KG1 (cell line): ENCODE measurements at places on chromosomes 3 and 15.

DNA sequence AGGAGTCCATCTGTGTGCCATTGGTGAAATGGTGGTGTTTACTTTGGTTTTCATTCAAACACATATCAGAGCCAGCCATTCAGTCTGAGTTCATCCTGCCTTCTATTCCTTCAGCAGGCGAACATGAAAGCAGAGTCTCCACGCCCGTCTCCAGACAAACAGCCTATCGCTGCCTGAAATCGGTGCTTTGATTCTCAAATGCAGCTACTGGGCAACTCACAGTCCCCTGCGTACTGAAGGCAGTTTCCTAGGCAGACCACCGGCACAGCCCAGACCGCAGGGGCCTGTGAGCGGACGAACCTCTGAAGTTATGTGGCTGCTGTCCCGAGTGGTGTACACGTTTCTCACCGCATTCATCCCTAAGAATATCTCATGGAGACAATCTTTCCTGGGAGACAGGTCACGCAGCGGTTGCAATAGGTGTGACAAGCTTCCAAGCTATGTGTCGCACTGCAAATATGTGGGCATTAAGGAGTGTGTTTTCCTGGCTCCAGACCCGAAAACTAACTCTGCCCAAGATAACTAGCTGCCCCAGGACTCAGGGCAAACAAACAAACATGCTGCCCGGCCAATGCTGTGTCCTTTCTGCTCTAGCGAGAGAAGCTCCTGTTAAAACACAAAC is 16.9 kb upstream of the RYR3 start:
- no peak for DNase-seq

GRCh38 chr3:170240671-170241070 is 18.4 kb downstream of the PRKCI start:
- no peak for DNase-seq

DNA sequence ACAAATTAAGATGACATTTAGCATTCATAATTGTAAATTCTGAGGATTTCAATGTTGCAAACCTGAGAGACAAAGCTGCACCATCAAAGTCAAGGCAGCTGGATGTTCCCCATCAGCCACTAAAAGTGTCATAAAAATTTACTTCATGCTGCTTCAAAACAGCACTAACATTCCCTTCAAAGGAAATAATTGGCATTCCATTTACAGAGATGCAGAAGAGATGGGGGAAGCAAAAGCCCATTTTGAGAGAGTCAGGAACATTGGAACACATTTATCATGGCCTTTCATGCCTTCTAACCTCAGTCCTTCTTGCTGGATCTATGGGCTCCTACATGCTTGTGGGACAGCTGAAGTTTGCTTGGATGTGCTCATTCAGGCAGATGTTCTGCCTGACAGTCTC is 6.4 kb upstream of the TMEM158 start:
- no peak for DNase-seq

- DNase-seq, result peak; percentile 94
Measured at GRCh38 chr3:52770496-52771333, at the start of gene NEK4. Gene NEK4 (minus strand): TSS chr3:52770940. CDS start chr3:52770746, 194 bp downstream.

GRCh38 chr3:126179825-126180476 is 435 bp downstream of the ALDH1L1 start:
- no peak for DNase-seq

GRCh38 chr3:16841041-16841753 is 43.6 kb upstream of the PLCL2 start:
- DNase-seq, result no peak

DNA sequence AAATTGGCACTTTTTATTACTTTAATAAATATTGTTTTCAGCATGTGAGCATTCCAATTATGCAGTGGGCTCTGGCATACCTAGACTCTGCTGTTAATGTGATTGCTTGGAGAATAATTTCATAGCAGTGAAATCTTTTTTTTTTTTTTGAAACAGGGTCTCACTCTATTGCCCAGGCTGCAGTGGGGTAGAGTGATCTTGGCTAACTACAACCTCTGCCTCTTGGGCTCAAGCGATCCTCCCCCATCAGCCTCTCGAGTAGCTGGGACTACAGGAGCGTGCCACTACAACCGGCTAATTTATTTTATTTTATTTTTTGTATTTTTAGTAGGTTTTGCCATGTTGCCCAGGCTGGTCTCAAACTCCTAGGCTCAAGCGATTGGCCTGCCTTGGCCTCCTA is 14.6 kb upstream of the CORO2B start:
- DNase-seq, result no peak

DNA sequence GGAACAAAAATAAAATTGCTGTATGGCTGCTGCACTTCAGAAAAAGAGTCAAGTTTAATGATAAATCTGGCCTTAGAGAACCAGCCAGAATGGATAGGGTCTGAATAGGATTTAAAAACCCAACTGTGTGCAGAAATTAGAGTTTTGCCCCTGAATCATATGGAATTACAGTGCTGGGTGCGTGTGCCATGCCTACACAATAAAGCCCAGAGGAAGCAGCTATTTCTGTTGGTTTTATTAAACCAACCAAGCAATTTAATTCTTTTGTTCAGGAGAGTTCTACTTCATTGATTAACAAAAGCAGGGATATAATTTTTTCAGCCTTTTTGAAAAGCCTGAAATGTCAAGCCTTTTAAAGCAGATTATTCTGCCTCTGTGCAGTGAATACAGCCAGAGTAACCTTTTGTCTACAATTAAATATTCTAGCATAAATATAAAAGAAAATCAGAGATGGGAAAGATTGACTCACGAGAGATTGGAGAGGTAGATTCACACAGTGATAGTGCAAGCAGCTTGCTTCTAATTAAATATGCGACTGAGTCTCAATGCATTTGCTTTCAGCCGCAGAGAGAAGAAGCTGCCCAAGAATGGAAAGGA is 66.7 kb upstream of the DNAJC19 start:
- no peak for DNase-seq

DNA sequence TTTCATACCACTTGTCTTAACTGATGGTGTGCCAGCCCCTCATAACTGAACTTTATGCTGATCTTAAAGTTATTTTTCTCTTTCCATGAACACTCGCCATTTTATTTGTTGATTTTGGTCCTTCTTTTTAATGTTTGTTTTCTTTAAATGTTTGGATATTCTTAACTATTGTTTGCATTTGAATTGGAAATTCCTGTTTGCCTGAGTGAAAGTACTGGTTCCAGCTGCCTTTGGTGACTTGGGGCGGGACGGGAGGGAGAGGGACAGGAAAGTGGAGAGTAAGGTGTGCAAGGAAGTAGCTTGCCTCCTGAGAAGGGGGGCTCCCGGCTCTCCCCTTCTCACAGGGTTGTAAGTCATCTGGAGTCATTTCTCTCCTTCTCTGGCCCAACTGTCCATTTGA is 287.1 kb upstream of the PPP2R3A start:
- no peak for DNase-seq

DNA sequence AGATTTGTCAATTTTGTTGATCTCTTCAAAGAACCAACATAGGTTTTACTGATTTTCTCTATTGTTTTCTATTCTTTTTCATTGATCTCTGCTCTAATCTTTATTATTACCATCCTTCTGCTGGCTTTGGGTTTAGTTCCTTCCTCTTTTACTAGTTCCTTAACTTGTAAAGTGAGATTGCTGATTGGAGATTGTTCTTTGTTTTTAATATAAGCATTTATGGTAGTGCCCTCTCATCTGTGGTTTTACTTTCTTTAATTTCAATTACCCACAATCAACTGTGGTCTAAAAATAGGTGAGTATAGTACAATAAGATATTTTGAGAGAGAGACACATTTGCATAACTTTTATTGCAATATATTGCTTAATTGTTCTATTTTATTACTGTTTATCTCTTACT is 13.2 kb upstream of the CLRN1 start:
- no peak for DNase-seq

DNA sequence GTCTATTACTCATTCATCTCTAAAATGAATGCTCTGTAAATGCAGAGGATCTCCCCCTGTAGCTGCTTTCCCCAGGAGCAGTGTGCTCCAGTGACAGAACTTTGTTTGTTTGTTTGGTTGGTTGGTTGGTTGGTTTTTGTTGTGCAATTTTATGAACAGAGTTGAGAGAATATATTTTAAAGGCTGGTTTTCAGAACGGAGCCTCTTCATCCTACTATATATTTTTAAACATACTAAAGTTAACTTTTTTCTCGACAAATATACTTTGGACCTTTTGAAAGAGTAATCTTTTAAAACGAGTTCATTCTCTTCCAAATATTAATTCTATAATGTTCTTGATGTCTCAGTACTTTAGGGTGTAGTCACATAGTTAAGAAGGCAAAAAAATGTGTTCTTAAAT is 20.2 kb downstream of the RYR3 start:
- DNase-seq, result no peak

DNA sequence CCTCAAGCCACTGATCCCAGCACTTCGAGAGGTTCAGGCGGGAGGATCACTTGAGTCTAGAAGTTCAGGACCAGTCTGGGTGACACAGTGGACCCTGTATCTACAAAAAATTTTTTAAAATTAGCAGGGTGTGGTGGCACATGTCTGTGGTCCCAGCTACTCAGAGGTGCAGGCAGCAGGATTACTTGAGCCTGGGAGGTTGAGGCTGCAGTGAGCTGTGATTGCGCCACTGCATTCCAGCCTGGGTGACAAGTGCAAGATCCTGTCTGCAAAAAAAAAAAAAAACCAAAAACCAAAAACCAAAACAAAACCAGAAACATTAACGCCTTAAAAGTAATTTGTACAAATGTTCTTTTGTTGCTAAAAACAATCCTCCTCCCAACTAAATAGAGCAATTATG is 27.9 kb upstream of the SLC12A8 start:
- no peak for DNase-seq

DNA sequence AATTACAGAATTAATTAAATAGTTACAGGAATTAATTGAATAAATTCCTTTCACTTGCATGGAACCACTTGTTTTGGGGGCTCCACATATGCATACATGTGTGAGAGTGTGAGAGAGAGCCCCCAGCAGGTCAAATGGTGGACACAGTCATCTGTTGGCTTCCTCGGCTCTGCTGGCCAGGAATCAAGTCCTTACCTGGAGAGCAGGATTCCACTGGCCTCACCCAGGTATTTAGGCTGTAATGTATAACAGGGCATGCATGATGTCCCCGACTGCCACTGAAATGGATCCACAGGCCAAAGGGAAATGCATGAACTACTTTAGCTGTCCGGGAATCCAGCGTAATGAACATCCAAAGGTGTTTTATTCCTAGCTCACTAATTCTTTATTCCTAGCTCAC is 139.7 kb upstream of the SMAD3 start:
- no peak for DNase-seq

- no peak for DNase-seq
Measured at GRCh38 chr3:141030296-141030695, 20.9 kb upstream of the SPSB4 start.

GRCh38 chr3:194711286-194711685 is 25.6 kb downstream of the FAM43A start:
- DNase-seq, result no peak
